ENCODE measurements at places on chromosomes 1 and 21.
A peak's percentile ranks its signal among the peaks of the same experiment; 100 is the strongest.

GRCh38 chr1:116919802-116920201 is 10.1 kb downstream of the PTGFRN start:
- no peak for DNase-seq

DNA sequence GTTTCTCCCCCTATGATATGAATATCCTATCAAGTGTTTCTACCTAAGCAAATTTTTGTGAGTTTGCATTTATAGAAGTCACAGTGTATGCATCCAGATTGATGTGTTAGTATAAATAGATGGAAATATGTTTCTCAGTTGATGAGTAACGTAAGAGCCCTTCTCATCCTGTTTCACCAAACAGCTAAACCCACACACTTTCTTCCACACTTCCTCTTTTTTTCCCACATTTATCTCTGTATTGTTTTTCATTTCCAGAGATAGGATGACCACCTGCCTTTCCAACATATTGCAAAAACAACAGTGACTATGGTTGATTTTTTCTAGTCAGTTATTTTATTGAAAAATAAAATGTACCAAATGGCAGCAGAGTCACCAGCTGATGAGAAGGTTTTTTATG is 490.1 kb downstream of the NEGR1 start:
- no peak for DNase-seq

DNA sequence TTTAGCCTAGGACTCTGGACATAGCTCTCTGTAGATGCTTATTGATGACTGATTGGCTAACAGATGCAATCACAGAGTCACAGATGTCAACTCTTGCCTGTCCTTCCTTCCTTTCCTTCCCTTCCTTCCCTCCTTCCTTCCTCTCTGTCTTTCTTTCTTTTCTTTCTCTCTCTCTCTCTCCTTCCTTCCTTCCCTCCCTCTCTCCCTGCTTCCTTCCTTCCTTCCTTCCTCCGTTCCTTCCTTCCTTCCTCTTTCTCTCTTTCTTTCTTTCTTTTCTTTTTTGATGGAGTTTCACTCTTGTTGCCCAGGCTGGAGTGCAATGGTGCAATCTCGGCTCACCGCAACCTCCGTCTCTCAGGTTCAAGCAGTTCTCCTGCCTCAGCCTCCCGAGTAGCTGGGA is 106.1 kb downstream of the KIF26B start:
- DNase-seq, result no peak

DNA sequence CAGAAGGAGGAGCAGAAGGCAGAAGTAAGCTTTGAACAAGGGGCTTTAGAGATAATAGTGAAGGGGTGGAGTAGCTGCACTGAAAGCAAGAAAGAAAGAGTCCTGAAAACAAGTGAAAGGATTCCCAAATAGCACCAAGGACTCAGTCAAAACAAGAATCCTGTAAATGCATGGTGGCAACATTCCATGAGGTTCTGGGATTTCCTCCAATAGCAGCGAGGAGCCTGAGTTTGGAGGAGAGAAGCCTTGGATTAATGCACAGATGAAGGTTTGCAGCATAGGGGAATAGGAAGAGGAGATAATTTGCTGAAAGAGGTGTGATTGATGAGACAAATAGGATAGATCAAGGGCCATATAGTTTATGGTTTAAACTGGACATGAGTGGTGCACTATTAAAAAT is 10.9 kb downstream of the KRTAP22-2 start:
- DNase-seq, result peak; percentile 15

GRCh38 chr1:154797175-154797574 is 72.9 kb downstream of the KCNN3 start:
- no peak for DNase-seq

DNA sequence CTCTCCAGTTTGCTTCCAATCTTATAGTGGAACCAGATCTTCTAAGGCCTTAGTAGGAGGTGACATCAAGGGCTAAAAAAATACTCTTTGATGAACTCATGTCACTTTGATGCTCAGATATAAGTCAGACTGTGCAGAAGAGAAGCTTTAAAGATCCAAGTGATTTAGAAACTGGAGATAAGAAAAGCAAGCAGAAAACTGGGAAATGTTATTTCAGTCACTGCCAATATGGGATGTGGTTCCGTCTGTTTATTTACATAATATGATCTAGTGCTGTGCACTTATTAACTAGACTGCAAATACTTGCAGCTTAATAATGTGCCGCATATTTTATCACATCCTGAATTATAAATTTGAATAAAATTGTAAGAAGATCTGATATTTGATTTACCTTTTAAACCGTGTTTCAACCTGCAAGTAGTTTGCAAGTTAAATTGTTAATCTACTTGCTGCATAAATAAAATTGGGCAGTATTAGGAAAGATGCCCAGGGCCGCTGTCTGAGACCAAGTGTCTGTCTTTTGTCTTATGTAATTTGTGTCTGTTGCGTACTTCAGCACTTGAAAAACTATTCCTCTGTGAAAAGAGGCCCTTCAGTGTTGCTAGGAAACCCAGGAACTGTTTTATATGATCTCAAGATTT is 29.6 kb downstream of the CXADR start:
- DNase-seq, result no peak

GRCh38 chr21:38170283-38170682 is 86.5 kb upstream of the KCNJ15 start:
- peak; percentile 68 for DNase-seq

DNA sequence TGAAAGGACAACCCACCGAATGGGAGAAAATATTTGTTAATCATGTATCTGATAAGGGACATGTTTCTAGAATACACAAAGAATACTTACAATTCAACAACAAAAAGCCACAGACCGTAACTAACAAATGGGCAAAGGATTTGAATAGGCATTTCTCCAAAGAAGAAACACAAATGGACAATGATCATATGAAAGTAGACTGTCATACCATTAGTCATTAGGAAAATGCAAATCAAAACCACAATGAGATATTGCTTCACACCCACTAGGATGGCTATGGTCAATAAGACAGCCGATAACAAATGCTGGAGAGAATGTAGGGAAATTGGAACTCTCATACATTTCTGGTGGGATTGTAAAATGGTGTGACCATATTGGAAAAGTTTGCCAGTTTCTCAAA is 367.2 kb upstream of the SGIP1 start:
- no peak for DNase-seq

- DNase-seq, result no peak
Observed at GRCh38 chr1:36408479-36408878, 10.8 kb upstream of the LSM10 start.

DNA sequence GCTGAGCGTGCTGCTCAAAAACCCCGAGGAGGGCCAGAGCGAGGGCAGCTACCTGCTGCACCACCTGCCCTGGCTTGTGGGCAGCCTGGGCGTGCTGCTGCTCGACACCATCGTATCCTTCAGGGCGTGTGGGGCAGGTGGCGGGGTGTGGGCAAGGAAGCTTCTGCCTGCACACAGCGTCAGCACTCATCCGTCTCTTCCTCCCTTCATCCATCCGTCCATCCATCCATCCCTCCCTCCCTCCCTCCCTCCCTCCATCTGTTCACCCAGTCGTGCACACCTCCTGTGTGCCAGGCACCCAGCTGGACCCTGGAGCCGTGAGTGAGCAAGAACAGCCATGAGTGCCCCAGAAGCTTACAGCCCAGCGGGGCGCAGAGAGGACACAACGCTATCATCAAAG is 15.2 kb downstream of the SLC66A1 start:
- DNase-seq, result no peak

Measured in GM23338 (cell line).